ENCODE measurements at places on chromosomes 3 and 15. TPM values are rescaled to one million over a fixed set of nuclear protein-coding genes. Genes with fewer than 3 reads are reported as not detected.

DNA sequence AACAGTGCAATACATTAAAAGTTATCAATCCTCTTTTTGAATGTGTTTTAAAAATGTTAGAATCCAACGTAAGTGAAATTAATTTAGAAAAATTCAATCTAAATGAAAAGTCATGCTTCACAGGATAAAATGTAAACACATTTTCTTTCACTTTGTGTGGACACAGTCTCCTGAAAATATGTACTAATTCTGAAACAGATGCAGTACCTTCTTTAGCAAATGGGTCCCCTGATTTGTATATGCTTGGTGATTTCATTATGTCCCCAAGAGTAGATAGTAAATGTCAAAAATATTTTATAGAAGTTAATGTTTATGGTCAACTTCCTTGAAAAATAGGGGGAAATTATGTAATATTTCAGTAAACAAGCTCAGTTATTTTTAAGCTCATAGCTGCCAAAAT lies 28.9 kb downstream of the FOXP1 start:
- DNase-seq = no peak
- no peaks in the 10 kb centered on the region for H3K36me3 ChIP-seq
- no peak overlapping the region for H3K27ac ChIP-seq
- no peak overlapping the region for H3K4me3 ChIP-seq
- H3K4me1 ChIP-seq = no peaks in the 10 kb centered on the region

DNA sequence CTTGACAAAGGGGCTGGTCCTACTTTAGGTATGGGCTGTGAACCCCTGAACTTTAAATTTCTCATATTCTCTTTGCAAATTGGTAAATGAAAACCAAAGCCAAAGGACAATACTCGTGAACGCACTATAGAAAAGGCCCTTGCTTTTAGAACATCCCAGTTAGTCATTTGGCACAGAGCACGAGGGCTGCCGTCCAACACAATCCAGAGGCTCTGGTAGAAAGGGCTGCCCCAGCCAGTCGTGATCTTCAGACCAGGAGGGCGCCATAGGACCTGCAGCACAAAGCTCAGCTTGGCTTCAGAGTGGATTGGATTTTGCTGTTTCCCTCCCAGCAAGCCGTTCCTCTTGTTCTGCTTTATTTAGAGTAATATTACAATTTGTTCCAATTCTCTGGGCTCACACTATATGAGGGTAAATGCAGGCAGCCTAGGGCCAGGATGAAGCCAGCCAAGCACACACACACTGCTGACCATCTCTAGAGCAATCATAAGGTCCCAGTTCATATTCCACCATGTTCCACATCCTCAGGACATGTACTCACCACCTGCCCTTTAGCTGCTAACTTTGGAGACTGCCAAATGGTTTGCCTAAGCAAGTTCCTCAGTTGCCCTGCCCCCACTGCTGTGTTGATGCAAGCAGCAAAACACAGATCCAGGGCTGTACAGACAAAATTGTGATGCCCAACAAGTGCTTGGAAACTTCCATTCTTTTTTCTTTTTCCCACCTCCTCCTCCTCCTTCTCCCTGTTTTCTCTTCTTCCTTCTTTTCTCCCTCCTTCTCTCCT lies 6.0 kb upstream of the BFSP2 start:
- peaks cover 3% of the 10 kb centered on the region for H3K4me1 ChIP-seq
- no peak overlapping the region for H3K4me3 ChIP-seq
- no peak for DNase-seq
- no peak overlapping the region for H3K27ac ChIP-seq
- no peaks in the 10 kb centered on the region for H3K36me3 ChIP-seq
- no peaks in the 10 kb centered on the region for H3K27me3 ChIP-seq

- H3K27me3 ChIP-seq = no peaks in the 10 kb centered on the region
- H3K36me3 ChIP-seq = no peaks in the 10 kb centered on the region
- H3K27ac ChIP-seq = no peak overlapping the region
- DNase-seq = no peak
- no peaks in the 10 kb centered on the region for H3K4me1 ChIP-seq
Measured at GRCh38 chr3:18283680-18284079, 141.5 kb downstream of the SATB1 start.

DNA sequence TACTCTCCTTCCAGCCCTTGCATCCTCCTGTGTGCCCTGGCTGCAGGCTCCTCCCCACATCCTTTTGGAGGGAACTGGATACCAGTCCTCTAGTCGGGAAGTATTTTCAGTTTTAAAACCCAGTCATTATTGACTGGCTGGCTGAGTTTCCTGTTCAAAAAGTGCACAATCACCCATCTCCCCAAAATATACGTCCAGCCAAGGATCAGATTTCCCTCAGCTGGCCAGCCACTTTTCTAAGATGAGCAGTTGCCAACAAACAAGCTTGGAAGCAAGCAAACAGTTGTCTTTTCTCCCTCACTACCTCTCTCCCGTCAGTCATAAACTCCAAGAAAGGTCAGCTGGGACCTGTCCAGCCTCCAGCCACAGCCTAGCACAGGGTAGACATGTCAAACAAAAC lies 147.7 kb upstream of the GALNT15 start:
- peaks cover 24% of the 10 kb centered on the region for H3K4me1 ChIP-seq
- peak overlapping the region; percentile 44 for H3K27ac ChIP-seq
- peak; percentile 57 for DNase-seq
- no peaks in the 10 kb centered on the region for H3K27me3 ChIP-seq
- no peak overlapping the region for H3K4me3 ChIP-seq

DNA sequence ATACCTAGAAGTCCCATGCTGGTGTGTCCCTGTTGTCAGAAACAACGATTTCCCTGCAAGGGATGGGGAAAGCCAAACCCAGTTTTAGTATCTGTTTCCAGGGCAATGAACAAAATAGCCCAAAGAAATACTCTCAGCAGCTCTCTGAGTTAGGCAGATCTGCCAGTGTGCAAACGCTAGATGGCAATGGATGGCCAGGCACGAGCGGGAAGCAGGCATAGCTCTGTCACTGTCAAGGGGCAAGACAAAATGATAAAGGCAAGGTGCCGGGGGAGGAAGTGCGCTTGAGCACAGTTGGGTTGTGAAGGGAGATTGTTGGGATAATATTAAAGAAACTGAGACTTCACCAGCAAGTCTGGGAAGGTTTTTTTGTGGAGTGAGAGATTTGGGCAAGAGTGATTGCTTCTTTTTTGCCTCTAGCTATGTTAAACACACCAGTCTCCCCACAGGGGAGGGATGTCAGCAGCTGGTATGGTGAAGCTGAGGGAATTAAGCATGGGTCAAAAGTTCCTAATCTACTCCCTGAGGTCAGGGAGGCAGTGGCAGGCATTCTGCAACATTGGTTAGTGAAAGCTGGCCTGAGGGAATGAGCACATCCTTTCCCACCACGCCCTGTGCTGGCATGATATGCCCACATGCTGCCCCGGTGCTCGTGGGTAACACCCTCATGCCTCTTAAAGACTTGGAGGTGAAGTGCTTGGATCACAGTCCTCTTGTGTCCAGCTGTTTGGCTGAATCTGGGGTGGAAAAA lies 117.5 kb downstream of the PDCD6IP start:
- H3K27ac ChIP-seq = no peak overlapping the region
- DNase-seq = no peak
- H3K36me3 ChIP-seq = no peaks in the 10 kb centered on the region
- no peak overlapping the region for H3K4me3 ChIP-seq

DNA sequence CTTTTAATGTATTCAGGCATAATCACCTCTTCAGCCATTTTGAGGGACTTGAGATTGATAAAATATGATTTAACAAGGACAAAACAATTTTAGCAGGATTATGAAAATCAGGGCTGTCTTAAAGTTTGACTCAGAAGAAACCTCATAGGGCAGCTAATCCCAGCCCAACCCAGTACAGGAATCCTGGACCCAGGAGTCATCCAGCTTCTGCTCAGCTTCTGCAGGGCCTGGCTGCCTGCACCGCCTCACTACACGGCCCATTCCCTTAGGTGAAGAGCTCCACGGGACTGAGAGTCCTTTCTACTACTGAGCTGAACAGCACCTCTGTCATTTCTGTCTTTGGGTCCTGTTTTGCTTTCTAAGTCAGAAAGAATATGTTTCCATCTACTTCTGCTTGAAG lies 37.5 kb downstream of the ARHGAP31 start:
- peak overlapping the region; percentile 47 for H3K27ac ChIP-seq
- DNase-seq = no peak
- H3K27me3 ChIP-seq = no peaks in the 10 kb centered on the region

DNA sequence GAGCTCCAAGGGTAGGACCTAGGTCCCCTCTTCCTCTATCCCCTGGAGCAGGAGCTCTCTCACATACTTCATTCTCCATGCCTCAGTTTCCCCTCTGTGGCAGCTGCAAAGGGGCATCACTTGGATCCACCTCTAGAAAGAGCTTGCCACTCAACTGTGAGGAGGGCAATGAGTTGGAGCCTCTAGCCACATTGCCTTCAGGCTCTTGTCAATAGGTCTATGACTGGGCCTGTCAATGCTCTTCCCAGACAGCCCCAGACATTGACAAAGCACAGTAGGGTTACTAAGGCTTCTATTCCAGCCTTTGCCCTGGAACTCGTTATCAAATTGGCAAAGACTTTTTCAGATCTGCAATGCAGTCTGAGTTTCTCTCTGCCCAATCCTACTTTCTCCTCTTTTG lies 4.4 kb upstream of the VIPR1 start:
- no peak for DNase-seq
- H3K4me3 ChIP-seq = no peak overlapping the region
- H3K27ac ChIP-seq = no peak overlapping the region
- peaks cover 16% of the 10 kb centered on the region for H3K4me1 ChIP-seq

- no peak overlapping the region for H3K4me3 ChIP-seq
Measured at GRCh38 chr15:70627734-70628548, 135.4 kb downstream of the UACA start.

DNA sequence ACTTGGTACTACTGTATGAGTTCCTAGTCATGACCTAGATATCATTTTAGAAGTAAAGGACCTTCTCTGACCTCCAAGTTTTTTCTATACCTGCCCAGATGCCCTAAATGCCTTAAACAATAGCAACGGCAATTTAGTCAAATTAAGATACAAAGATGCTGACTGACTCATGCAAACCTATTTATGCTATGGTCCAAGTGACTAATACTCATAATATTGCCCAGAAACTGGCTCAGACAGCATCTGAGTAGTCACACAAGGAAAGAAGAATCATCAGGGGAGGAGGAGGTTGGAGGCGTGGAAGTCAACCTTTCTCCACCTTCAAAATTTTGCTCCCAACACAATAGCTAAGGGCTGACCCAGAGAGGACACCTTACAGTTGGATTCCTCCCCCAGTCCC lies 6.8 kb downstream of the FYCO1 start:
- no peaks in the 10 kb centered on the region for H3K36me3 ChIP-seq
- no peak for DNase-seq
- H3K27me3 ChIP-seq = no peaks in the 10 kb centered on the region
- H3K4me1 ChIP-seq = peaks cover 100% of the 10 kb centered on the region
- H3K27ac ChIP-seq = peak overlapping the region; percentile 100

GRCh38 chr15:62920682-62921502 lies 121.7 kb upstream of the TPM1 start:
- peak overlapping the region; percentile 30 for H3K27ac ChIP-seq
- no peak overlapping the region for H3K4me3 ChIP-seq
- no peaks in the 10 kb centered on the region for H3K36me3 ChIP-seq
- peak; percentile 35 for DNase-seq
- H3K4me1 ChIP-seq = no peaks in the 10 kb centered on the region

DNA sequence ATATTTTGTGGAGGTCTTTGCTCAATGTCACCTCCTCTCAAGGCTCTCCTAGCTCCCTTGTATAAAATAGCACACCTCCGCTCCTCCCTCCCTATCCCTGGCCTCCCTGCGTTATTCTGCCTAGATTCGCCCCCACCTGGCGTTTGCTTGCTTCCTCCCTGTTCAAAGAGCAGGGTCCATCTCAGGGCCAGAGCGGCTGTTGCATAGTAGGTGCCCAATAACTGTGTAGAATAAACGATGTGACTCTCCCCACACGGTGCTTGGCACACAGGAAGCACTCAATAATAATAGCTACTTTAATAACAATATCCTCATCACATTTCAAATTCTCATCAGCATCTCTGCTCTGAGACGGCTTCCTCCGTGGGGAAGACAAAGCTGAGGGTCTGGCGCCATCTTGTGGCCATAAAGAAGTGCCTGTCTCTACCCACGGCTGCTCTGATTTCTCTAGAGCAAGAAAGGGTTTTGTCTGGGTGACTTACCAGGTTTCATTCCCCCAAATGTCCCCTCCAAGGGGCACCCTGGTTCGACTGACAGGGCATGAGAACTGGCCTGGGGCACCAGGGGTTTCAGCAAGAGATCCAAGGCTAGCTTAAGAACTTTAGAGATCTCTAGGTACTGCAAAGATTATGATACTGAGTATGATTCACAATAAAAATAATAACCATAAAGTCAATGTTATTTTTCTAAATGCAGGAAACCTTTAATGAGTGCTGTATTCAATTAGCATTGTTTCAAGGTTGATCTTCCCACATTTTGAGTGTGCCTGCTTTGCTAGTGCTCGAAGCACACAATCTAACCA lies 16.1 kb downstream of the CD276 start:
- DNase-seq = peak; percentile 73
- H3K36me3 ChIP-seq = no peaks in the 10 kb centered on the region
- H3K27me3 ChIP-seq = no peaks in the 10 kb centered on the region
- H3K27ac ChIP-seq = no peak overlapping the region
- H3K4me3 ChIP-seq = no peak overlapping the region

- no peaks in the 10 kb centered on the region for H3K36me3 ChIP-seq
- DNase-seq = no peak
- no peaks in the 10 kb centered on the region for H3K4me1 ChIP-seq
- no peaks in the 10 kb centered on the region for H3K27me3 ChIP-seq
Measured at GRCh38 chr15:22939652-22940061, 40.5 kb downstream of the CYFIP1 start.

DNA sequence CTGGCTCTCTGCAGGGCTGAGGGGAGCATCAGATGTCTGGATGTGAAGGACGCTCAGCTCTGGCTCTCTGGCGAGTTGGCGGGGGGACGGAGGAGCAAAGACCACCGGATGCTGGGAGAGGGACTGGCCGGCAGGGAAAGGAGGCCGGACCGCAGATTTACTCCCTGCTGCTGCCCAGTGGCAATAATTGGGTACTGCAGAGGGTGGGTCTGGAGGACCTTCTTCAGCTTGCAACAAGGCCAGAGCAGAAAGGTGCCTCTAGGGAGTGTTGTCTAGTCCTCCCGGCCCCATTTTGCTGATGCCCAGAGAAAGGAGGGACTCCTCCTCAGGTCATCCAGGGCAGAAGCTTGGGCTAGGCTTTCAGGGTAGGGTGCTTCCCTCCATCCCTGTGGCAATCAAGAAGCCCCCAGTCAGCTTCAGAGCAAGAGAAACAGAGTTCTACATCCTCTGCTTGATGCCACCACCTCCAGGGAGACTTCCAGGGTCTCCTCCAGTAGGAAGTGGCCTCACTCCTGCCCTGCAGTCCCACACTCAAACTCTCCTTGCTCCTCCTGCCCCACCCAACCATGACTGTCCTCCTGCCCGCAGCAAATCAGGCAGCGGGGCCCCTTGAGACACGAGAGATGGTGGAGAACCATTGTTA lies 20.3 kb upstream of the CSPG4 start:
- no peaks in the 10 kb centered on the region for H3K4me1 ChIP-seq
- no peaks in the 10 kb centered on the region for H3K36me3 ChIP-seq
- H3K27me3 ChIP-seq = no peaks in the 10 kb centered on the region
- DNase-seq = peak; percentile 61
- H3K4me3 ChIP-seq = no peak overlapping the region

- no peaks in the 10 kb centered on the region for H3K36me3 ChIP-seq
- no peak overlapping the region for H3K27ac ChIP-seq
- no peaks in the 10 kb centered on the region for H3K27me3 ChIP-seq
- peaks cover 28% of the 10 kb centered on the region for H3K4me1 ChIP-seq
- DNase-seq = no peak
Measured at GRCh38 chr3:23431764-23432163, 228.6 kb downstream of the UBE2E2 start.

The IQGAP1 gene
- total RNA-seq = 64.2 TPM

The GOLGA8M gene
- total RNA-seq = not detected

The NEK4 gene
- 23.8 TPM for total RNA-seq

The OIP5 gene
- 1.9 TPM for total RNA-seq

The MORC1 gene
- total RNA-seq = not detected

The PLIN1 gene
- 2.8 TPM for total RNA-seq

The TLR9 gene
- 0.41 TPM for total RNA-seq

The LRTM1 gene
- total RNA-seq = not detected

Data from gastrocnemius medialis (tissue), 4 donors.